ENCODE measurements at places on chromosomes 1 and 21. TPM values are rescaled to one million over a fixed set of nuclear protein-coding genes. Genes with fewer than 3 reads are reported as not detected.
A peak's percentile ranks its signal among the peaks of the same experiment; 100 is the strongest.

DNA sequence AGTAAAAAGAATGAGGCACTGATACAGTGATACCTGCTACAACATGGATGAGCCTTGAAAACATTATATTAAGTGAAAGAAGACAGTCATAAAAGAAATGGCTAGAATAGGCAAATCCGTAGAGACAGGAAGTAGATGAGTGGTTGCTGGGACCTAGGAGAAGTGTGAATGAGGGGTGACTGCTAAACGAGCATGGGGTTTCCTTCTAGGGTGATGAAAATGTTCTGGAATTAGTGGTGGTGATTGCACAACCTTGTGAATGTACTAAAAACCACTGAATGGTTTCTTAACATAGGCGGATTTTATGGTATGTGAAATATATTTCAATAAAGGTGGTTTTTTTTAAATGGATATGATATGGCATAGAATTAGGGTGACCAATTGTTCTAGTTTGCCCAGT is 12.6 kb upstream of the SERINC2 start:
- H3K27ac ChIP-seq: no peak overlapping the region
- peaks cover 3% of the 10 kb centered on the region for H3K27me3 ChIP-seq
- DNase-seq: no peak
- peak overlapping the region; percentile 6 for H3K4me3 ChIP-seq
- no peaks in the 10 kb centered on the region for H3K36me3 ChIP-seq
- H3K4me1 ChIP-seq: peaks cover 16% of the 10 kb centered on the region

DNA sequence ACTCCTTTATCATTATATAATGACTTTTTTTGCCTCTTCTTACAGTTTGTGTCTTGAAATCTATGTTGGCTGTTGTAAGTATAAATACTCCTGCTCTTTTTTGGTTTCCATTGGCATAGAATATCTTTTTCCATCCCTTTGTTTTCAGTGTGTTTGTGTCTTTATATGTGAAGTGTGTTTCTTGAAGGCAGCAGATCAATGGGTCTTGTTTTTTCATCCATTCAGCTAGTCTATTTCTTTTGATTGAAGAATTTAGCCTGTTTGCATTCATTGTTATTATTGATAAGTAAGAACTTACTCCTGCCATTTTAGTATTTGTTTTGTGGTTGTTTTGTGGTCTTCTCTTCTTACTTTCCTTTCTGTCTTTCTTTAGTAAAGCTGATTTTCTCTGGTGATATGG is 322.8 kb downstream of the PLA2G4A start:
- no peak overlapping the region for H3K4me3 ChIP-seq
- no peak for DNase-seq
- no peaks in the 10 kb centered on the region for H3K4me1 ChIP-seq
- H3K27me3 ChIP-seq: no peaks in the 10 kb centered on the region

DNA sequence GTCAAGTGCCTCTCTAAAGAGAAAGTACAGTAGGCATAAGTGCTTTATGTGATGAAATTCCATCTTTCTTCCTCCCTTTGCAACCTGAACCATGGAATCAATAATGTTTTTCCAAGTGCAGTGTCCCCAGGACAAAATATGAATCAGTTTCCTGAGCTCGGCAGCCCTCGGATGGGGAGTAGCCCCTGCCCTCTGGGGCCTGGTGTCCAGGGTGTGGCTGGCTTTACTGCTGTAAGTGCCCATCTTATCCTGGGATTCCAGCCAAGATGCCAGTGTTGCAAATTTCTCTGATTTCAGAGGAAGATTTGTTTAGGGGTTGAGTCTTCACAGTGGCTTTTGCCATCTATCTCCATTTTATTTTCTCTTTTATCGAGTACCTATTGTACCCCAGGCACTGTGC is 40.5 kb upstream of the SRP9 start:
- H3K4me3 ChIP-seq: no peak overlapping the region
- H3K4me1 ChIP-seq: no peaks in the 10 kb centered on the region
- no peak overlapping the region for H3K27ac ChIP-seq
- H3K36me3 ChIP-seq: no peaks in the 10 kb centered on the region

GRCh38 chr1:214071469-214071868 is 83.7 kb downstream of the PROX1 start:
- no peak overlapping the region for H3K4me3 ChIP-seq
- H3K4me1 ChIP-seq: no peaks in the 10 kb centered on the region
- H3K27ac ChIP-seq: no peak overlapping the region
- no peaks in the 10 kb centered on the region for H3K36me3 ChIP-seq
- DNase-seq: no peak

GRCh38 chr1:46485564-46486431 is 3.8 kb upstream of the DMBX1 start:
- DNase-seq: no peak
- peaks cover 68% of the 10 kb centered on the region for H3K27me3 ChIP-seq
- H3K36me3 ChIP-seq: no peaks in the 10 kb centered on the region
- H3K4me3 ChIP-seq: no peak overlapping the region
- H3K27ac ChIP-seq: no peak overlapping the region

DNA sequence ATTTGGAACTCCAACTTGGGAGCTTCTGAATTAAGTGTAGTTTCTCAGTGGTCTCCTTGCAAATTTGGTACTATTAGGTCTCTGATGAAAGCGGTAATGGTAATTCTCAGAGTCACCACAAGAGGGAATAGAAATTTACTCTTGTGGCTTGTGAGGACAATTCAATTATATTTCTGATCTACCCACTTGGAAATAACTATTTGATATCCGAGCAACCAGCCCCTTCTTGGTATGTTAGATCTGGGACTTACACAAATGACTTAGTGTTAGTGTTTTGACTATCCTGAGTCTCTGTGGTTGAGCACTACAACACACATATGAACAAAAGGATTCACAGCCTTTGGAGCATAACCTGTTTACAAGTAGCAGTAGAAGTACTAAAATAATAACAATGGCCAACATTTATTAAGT is 68.1 kb downstream of the RPS6KA1 start:
- H3K27me3 ChIP-seq: no peaks in the 10 kb centered on the region
- H3K4me1 ChIP-seq: peaks cover 17% of the 10 kb centered on the region
- H3K36me3 ChIP-seq: no peaks in the 10 kb centered on the region
- no peak overlapping the region for H3K4me3 ChIP-seq
- DNase-seq: no peak

DNA sequence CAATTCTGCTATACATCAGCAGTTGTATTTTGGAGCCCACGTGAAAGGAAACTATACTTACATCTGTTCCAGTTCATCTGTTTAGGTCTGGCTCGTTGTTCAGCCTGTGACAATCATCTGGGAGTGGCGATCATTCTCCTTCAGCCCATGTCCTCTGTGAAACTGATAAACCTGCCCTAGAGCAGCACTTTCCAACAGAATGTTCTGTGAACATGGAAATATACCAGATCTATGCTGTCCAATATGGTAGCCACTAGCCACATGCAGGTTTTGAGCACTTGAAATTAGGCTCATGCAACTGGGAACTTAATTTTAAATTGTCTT is 24.5 kb upstream of the COQ8A start:
- no peak overlapping the region for H3K4me3 ChIP-seq
- no peaks in the 10 kb centered on the region for H3K27me3 ChIP-seq
- no peaks in the 10 kb centered on the region for H3K36me3 ChIP-seq
- DNase-seq: no peak

GRCh38 chr1:27397749-27398148 is 5.3 kb downstream of the GPR3 start:
- peaks cover under 1% of the 10 kb centered on the region for H3K4me1 ChIP-seq
- H3K4me3 ChIP-seq: no peak overlapping the region
- no peaks in the 10 kb centered on the region for H3K36me3 ChIP-seq
- DNase-seq: no peak
- H3K27me3 ChIP-seq: no peaks in the 10 kb centered on the region

- peaks cover 18% of the 10 kb centered on the region for H3K4me1 ChIP-seq
- H3K36me3 ChIP-seq: peaks cover 4% of the 10 kb centered on the region
- no peak overlapping the region for H3K27ac ChIP-seq
- no peak overlapping the region for H3K4me3 ChIP-seq
- H3K27me3 ChIP-seq: no peaks in the 10 kb centered on the region
These were observed 47.5 kb upstream of the DIP2A start for GRCh38 chr21:46411236-46411635.

DNA sequence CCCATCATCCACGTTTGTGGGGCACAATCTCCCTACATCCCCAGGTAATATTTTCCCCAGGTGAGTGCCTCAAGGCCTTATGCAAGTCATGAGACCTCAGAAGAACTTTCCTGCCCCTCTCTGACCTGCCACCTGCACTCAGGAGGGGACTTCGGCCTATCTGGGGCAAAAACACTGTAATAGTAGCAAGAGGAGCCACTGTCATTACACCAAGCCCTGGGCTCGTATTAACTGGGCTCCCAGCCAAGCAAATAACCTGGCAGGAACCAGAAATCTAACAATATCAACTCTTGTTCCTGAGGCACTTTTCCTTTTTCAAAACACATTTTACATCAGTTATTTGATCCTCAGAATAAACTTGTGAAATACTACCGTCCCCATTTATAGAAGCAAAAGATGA is 30.9 kb downstream of the LAMB3 start:
- peaks cover 3% of the 10 kb centered on the region for H3K27me3 ChIP-seq
- H3K27ac ChIP-seq: no peak overlapping the region
- H3K36me3 ChIP-seq: no peaks in the 10 kb centered on the region
- H3K4me1 ChIP-seq: peaks cover 8% of the 10 kb centered on the region
- H3K4me3 ChIP-seq: no peak overlapping the region

GRCh38 chr1:170544624-170545023 is 12.7 kb downstream of the GORAB start:
- no peak overlapping the region for H3K27ac ChIP-seq
- no peak for DNase-seq
- H3K36me3 ChIP-seq: peaks cover 43% of the 10 kb centered on the region
- no peak overlapping the region for H3K4me3 ChIP-seq

DNA sequence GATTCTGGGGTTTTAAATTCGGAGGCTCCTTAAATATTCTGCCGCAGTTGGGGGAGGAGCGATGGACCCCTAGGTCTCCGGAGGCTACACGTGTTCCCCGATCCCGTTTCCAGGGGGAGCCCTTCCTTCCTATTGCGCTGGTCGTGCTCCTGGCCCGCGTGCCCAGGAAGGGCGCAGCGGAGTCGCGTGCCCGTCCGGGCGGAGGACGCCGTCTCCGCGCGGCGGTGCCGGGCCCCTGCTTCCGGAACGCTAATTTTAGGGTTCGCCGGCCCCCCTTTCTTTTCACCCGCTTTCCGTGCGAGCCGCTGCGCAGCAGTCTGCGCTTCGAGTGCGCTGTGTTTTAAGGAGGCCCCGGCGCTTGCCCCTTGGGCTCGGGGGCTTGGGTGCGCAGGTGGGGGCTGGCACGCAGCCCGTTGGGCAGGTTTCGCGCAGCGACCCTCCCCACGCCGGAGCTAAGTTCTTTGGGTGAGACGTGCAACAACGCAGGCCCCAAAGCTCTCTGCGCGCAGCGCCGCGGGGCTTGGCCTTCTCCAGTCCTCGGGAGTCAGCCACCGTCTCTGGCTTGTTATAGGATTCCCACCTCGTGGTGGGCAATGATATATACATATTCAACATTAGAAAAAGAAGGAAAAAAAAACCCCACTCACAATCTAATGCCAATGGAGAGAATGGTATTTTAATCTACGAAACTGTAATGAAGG is 43.5 kb upstream of the DNAJC6 start:
- H3K27me3 ChIP-seq: peaks cover 40% of the 10 kb centered on the region
- DNase-seq: no peak
- H3K36me3 ChIP-seq: no peaks in the 10 kb centered on the region
- H3K27ac ChIP-seq: no peak overlapping the region

GRCh38 chr1:16451841-16452528 is 11.5 kb downstream of the NECAP2 start:
- peaks cover 19% of the 10 kb centered on the region for H3K36me3 ChIP-seq
- H3K4me3 ChIP-seq: no peak overlapping the region
- no peak for DNase-seq
- H3K27me3 ChIP-seq: no peaks in the 10 kb centered on the region
- no peak overlapping the region for H3K27ac ChIP-seq

GRCh38 chr1:188652678-188653077 is 1823.9 kb downstream of the PLA2G4A start:
- no peak for DNase-seq
- H3K27ac ChIP-seq: no peak overlapping the region
- H3K4me1 ChIP-seq: no peaks in the 10 kb centered on the region
- H3K27me3 ChIP-seq: no peaks in the 10 kb centered on the region

DNA sequence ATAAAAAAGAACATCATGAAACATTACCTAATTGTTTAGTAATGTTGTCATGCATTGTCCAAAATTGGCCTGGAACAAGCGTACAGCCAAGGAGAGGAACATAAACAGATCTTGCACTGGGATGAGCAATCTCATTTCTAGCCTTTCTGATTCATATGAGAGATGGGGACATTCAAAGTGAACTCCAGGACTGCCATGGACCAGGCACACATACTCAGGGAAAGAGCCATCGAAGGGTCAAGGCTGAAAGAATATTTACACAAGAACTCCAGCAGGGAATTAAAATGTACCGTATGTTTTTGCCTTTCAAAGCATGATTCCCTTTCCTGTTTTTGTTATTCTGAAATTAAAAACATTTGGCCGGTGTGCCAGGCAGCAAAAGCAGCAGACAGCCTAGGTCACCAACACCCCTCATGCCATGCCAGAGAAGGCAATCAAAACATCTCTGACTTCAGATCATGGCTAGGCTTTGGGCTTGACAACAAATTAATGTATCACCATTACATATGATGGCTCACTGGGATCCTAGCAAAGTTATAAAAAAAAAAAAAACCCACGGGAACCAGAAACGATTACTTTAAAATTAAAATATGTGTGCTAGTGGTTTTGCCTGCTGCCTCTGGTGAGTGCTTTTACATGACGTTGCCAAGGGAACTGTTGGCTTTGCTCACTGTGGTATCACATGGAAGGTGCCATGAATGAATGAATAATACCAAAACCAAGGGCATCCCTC is 159.8 kb downstream of the TGFBR3 start:
- peaks cover 37% of the 10 kb centered on the region for H3K36me3 ChIP-seq
- peak overlapping the region; percentile 94 for H3K27ac ChIP-seq
- H3K27me3 ChIP-seq: no peaks in the 10 kb centered on the region
- DNase-seq: no peak
- H3K4me3 ChIP-seq: peak overlapping the region; percentile 50

DNA sequence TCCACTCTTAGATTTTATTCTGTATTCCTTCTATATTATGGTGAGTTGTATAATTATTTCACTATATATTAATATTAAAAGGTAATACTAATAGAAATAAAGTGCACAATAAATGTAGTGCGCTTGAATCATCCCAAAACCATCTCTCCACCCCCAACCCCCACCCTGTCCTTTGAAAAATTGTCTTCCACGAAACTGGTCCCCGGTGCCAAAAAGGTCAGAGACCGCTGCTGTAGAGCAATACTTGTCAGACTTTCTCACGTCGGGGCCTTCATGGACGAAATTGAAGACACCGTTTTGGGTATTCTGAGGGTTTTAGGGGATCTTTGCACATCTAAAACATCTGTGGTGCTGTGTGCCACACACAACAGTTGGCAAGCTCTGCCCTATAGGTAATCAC is 19.6 kb downstream of the DYRK1A start:
- no peak for DNase-seq
- no peaks in the 10 kb centered on the region for H3K36me3 ChIP-seq
- H3K4me1 ChIP-seq: peaks cover 78% of the 10 kb centered on the region
- H3K4me3 ChIP-seq: no peak overlapping the region
- no peak overlapping the region for H3K27ac ChIP-seq

The F13B gene
- total RNA-seq: not detected

The CKS1B gene
- 52.4 TPM for total RNA-seq

The TCHHL1 gene
- not detected for total RNA-seq

The FAM177B gene
- total RNA-seq: not detected

The SLC44A5 gene
- not detected for total RNA-seq

The CFAP45 gene
- 3.0 TPM for total RNA-seq

The TXNIP gene
- 347 TPM for total RNA-seq

The FMO4 gene
- total RNA-seq: 3.8 TPM

The CACHD1 gene
- 0.11 TPM for total RNA-seq

The CNTN2 gene
- total RNA-seq: not detected

The LINGO4 gene
- not detected for total RNA-seq

The TFF2 gene
- not detected for total RNA-seq

The AADACL4 gene
- not detected for total RNA-seq

The RASAL2 gene
- total RNA-seq: not detected

The AMY1C gene
- total RNA-seq: not detected

Measured in natural killer cell treated with Interleukin-12 subunit alpha and Interleukin-12 subunit beta and Interleukin-15 and Interleukin-18, amount 100 ng/mL, for 72 hours (primary cell).